ELF-1 (cell line): ENCODE measurements at places on chromosomes 3 and 15.

DNA sequence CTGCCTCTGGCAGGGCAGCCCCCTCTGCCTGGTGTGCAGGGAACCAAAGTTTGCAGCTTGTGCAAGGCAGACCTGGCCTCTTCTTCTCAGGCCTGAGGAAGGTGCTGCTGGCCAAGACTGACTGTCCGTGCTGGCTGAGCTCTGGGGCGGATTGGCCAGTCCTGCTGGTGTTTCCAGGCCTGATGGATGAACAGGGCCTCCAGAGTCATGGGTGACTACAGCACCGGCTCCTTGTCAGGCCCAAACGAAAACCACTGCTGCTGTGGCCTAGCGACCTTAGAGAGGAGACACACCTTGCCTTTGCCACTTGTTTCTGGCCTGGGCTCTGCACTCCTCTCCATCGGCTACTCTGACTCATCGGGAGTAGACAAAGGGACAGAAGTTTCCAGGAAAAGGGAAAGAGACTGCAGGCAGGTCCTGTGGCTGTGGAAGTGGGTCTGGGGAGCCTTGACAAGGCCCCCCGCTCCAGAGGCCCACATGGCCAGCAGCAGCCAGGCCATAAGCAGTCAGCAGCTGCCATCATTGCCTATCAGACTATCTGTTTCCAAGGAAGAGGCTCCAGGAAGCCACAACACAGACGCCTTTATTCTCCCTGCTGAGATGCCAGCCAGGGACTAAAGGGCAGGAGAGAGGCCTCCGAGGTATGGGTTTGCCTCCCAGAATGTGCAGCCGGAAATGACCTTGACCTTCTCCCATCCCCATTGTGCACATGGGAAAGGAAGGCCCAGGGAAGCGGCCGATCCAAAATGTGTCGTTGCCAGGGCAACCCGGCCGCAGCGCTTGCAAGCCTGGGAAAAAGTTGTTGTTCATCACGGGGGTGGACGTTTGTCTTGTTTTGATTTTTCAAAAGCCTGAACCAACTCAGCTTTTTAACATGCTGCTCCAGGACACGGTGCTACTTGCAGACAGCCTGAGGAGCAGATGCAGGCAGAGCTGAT lies 160.5 kb downstream of the CHSY1 start:
- no peak for DNase-seq

- DNase-seq: no peak
Measured at GRCh38 chr3:123394391-123395020, 54.4 kb downstream of the ADCY5 start.

DNA sequence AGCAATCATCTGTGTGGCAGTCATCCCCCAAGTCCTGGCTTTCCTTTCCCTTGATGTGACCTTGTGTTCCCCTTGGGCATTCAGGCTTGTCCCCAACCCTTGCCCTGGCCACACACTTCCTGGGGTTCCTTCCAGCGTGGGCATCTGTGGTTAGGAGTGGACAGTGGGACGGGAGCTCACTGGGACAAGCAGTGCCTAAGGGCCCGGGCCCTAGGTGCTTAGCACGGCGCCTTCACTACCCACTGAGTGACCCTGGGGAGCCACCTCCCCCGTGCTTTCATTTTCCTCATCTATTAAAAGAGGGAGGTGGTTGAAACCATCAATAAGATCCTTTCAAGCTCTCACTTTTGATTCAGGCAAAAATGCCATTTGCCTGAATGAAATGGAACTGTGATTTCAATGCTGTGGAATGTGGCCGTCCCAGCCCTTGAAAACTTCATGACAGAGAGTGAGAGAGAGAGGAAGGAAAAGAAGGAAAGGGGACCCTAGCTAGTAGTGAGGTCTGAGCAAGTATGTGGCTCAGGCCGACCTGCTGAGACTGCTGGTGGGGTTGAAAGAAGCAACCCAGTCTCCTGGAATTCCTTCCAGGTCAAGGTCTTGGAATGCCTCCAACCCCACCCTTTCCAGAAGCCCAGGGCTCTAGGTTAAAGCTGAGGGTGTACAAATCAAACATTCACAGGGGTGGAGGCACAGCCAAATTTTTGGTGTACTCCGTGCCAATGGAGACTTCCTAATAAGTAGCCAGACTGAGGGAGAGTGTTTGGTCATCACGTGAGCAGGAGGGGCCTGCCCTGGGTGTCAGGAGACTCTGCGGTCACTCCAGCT lies 302.9 kb downstream of the TLE3 start:
- DNase-seq: peak; percentile 72

GRCh38 chr3:20322085-20322484 lies 136.1 kb upstream of the SGO1 start:
- no peak for DNase-seq

- peak; percentile 63 for DNase-seq
Measured at GRCh38 chr15:29613951-29614382, 208.3 kb downstream of the TJP1 start.

DNA sequence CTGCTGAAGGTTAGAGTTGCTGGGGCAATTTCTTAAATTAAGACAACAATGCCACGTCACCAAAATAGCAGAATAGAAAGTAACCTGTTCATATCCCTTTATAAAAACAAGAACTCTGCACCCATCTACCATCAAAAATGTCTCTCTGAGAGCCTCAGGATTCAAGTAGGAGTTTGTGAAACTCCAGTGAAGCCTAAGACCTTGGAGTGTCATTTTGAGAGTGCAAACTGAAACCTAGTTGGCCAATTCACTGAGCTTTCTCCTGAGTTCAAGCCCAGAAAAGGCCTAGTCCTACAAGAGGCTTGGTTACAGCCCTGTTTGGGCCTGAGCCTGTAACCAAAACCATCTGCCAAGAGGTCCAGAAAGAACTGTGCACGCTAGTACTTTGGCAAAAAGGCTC lies 335.1 kb downstream of the EFHB start:
- DNase-seq: no peak

DNA sequence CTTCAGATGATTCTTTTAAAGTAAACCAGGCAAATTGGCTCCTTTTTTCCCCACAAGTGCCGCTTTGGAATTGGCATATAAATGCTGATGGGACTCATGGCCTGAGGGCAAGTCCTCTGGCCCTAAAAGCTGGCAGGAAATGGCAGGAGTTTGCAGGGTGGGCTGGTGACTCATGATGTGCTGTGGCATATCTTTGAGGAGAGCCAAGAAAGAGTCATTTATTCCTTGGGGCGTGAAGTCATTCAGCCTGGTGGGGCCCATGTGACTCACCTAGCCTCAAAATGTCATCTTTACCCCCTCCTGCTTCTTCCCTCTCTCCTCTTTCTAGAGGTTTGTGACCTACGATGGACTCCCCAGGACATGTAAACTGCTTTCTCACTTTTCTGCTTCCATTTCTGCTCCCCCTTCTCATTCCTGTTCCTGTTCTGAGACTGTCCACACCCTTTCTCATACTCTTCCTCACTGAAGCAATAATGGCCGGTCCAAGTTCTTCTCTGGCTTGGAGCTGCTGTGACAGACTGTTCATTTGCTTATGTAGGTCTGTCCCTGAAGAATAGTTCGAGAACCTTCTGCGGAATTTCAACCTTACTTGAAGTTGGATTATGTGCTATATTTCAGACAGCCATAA lies 326.1 kb downstream of the SATB1 start:
- peak; percentile 84 for DNase-seq
